Ovary (tissue), 10 donors: ENCODE measurements at places on chromosomes 11 and 22.

GRCh38 chr22:29116397-29117123 lies 43.7 kb downstream of the KREMEN1 start:
- DNase-seq = no peak

GRCh38 chr11:10502065-10502680 lies 38.8 kb downstream of the RNF141 start:
- DNase-seq = no peak

GRCh38 chr22:36385491-36386350 lies 2.0 kb downstream of the MYH9 start:
- DNase-seq = no peak

DNA sequence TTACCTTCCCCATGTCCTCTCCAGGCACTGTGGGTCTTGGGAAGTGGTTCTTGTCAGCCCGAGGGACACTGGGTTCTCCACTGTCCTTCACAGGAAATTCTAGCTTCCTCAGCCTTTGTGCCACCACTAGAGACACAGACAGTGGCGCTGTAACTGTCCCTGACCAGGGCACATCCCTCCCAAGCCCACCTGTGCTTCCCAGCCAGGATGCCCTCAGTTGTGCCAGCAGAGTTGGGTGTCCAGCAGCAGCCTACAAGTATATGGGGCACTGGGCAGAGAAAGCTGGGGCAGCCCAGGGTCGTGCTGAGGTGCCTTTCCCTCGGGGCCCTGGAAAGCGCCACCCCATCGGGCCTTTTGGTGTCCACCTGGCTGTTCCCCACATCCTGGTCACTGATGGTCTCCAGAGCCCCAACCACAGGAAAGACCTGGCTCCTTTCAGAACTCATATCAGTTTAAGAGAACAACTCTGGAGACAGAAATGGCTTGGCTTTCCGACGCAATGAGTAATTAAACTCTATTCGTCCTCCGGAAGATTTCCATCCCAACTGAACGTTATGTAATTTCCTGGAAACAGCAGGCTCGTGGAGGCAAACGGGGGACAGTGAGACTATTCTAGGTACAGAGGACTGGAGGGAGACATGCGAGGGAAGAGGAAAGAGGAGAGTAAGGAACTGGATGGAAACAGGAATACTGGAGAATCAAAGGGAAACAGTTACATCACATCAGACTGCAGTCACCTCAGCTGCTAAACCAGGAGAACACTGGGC lies 28.6 kb downstream of the PPP2R1B start:
- DNase-seq = peak; percentile 46

DNA sequence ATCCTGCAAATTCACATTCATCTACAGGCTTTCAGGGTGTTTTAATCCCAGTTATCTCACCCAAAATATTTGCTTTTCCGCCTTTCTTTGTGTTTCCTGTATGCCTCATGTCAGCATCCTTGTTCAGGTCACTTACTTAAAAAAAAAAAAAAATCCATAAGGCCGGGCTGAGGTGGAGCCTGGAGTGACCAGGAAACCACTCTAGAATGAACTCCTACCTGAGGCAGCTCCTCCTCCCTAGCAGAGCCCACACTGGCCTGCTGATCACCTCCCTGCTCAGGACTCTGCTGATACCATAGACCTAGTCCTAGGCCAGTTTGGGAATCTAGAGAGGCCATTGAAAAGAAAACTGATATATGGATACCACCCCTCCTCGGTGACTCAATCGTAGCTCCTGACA lies 8.7 kb upstream of the DGAT2 start:
- DNase-seq = no peak

GRCh38 chr11:86715611-86716010 lies 43.2 kb upstream of the ME3 start:
- DNase-seq = no peak

DNA sequence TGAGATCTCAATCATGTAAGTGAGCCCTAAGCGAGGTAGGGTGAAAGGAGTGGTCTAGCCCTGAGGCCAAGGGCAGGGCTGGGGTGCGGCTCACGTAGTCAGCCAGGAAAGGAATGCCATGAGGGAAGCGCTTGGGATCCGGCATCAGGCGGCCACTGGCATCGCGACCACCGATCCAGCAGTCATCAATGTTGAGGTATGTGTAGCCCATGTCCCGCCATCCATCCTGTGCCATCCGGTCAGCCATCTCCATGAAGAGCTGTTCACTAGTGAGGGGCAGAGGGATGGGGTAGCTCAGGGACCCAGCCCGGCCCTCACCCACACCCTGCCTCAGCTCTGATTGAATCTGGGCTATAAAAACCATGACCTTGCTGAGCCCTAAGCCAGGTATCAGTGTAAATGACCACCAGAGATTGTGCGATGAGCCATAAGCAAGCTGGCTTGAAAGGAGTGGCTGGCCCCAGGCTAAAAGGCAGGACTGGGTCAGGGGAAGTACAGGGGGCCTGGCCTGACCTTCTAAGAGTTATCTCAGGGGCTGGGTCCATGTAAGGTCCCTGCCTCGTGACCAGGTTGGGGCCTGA lies 2.9 kb downstream of the NAGA start:
- no peak for DNase-seq

DNA sequence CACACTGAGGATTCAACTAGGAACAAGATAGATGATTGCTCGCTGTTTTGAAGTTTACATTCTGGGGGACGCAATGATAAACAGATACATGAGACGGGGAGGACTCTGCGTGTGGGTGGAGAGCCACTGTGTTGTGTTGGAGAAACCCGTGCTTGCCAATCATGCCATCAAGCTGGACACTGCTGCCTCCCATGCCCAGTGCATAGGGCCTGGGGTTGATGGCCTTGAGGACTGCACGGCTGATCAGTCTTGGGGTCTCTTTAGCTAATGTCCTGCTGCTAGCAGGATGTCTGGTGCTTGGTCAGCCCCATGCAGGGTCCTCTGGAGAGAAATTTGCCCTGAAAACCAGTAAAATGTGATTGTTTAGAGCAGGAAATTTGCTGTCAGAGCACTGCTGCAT lies 221.2 kb upstream of the B3GAT1 start:
- no peak for DNase-seq

DNA sequence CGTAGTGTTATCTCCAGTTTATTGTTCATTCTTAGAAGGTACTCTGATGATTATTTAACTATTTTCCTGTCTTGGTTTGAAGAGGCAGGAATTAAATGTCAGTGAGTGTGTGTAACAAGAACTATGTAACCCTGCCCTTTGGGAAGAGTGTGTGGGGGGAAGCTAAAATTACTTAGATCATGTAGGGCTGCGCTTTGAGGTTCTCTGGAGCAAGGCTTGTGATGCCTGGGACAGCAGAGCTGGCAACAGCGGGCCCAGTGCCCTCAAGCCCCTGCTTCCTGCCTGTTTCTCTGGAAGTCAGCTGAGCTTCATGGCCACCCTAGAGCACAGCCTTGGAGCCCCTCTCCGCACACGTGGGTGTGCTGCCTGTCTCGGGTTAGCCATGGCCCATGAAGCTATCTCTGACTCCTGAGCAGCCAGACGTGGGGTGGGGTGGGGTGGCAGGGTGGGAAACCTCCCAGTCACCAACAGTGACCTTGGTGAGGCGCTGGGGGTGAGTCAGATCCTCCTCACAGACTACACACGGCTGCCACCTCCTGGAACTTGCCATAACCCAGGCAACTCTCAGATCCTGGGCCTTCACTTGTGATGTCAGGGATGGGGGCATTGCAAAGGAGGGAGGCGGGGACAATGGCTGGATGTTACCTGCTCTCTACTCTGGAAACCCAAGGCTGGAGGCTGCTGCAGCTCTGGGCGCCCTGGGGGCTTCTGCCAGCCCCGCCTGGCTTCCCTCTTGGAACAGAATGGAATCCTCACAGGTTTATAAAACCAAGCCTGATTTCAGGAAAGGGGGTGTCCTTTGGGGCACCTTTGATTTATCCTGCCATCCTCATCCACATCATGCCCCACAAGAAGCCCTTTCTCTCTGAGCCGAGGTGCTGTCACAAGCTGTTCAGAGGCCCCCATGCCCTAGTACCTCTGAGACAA lies 88.6 kb downstream of the SNX19 start:
- peak; percentile 44 for DNase-seq

GRCh38 chr22:29187831-29188230 lies 17.9 kb upstream of the EMID1 start:
- DNase-seq = no peak

- no peak for DNase-seq
These were observed 64.0 kb downstream of the SCN3B start for GRCh38 chr11:123590296-123590912.

GRCh38 chr11:34565417-34566207 lies 52.0 kb upstream of the ELF5 start:
- DNase-seq = no peak

DNA sequence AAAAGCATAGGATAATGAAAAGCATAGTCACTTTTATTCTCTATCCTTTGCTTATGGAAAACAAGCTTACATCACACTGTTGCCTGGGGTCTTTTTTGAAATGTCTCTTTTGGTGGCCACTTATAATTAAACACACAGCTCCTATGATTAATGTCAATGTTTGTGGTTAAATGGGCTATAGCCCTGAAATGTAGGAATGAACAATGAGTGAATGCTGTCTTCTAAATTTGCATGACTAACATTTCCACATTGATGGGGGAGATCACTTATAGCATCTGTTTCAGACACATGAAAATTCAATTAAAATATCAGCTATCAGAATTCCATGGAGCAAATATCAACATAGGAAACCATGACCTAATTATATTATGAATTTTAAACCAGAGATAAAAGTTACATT lies 171.4 kb upstream of the FAT3 start:
- no peak for DNase-seq

DNA sequence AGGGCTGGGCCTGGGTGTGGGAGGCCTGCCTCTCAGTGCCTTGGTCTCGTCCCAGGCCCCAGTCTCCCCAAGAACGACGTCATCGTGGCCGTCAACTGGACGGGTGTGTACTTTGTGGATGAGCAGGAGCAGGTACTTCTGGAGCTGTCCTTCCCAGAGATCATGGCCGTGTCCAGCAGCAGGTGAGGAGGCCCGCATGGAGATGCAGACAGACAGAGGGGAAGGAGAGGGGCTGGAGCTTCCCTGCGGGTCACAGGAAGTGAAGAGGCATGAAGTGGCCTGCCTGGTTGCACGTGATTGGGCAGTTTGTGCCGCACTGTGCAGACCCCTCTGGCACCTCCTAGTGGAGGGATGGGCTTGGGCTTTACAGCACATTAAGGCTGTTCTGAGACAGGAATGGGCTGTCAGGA lies 70.4 kb downstream of the MYO7A start:
- DNase-seq = peak; percentile 14

GRCh38 chr11:6356503-6357055 lies 33.7 kb upstream of the SMPD1 start:
- no peak for DNase-seq

GRCh38 chr22:17418890-17419324 lies 49.6 kb downstream of the CECR2 start:
- no peak for DNase-seq

GRCh38 chr11:78149646-78150045 lies 10.2 kb upstream of the ALG8 start:
- no peak for DNase-seq

DNA sequence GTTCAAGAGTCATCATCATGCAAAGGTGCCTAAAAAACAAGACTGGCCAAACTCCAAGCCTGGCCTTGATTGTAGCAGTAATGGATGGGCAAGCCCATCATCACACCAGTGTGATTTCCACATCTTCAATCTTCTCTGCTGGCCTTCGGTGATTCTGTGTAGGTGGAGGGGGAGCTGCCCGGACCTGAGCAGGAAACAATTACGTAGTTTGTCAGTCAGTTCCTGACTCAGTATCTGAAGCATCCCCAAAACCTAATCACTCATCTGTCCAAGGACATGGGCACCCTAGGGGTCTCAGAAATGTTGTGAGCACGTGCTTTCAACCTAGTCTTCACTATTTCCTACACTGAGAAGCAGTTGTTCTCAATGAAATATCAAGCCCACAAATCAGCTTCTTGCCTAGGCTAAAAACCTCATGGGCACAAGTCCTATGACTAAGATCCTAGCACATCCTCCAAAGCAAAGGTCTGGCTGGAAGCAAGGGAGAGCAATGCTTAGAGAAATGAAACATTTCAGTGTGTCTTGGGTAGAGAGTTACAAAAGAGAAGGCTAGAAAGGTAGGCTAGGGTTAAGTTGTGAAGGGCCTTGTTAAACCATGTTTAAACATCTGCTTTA lies 24.6 kb downstream of the ATG16L2 start:
- no peak for DNase-seq

- DNase-seq = no peak
These were observed 48.3 kb downstream of the ARHGEF12 start for GRCh38 chr11:120384476-120384875.

DNA sequence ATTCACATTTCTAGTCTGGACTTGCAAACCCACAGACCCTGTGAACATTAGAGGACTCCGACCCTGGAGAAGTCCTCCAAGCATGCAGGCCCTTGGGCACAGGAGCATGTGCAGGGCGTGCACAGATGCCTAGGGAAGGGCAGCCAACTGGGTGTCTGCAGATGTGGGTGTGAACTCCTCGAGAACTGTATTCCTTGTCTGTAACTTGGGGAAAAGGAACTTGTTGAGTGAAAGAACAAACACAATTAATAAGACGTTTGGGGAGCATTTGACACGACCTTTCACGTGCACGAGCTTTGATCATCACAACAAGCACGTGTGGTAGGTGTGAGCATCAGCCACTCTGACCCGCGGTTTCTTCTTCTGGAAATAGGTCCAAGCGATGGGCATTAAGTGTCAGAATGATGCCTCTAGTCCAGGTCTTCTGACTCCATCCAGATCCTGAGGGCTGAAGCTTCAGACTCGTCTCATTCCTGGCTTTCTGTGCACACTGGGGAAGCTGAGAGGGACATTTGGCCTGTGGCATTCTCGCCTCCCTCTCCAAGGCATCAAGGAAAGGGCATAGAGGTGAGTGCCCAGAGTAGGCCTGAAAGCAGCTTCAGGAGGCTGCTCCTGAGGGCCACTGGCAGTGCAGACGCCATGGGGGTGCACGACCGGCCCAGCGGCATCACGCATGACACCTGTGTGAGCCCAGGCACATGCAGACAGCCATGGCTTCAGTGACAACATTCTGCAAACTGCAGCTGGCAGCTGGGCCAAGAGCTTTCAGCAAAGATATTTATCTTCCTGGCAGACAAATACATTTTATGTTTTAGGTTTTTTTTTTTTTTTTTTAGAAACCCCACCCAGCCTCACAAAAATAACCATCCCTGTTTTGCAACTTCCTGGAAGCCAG lies 32.5 kb downstream of the ALX4 start:
- DNase-seq = no peak

- DNase-seq = no peak
These were observed 626 bp downstream of the DNAL4 start for GRCh38 chr22:38793317-38793716.

DNA sequence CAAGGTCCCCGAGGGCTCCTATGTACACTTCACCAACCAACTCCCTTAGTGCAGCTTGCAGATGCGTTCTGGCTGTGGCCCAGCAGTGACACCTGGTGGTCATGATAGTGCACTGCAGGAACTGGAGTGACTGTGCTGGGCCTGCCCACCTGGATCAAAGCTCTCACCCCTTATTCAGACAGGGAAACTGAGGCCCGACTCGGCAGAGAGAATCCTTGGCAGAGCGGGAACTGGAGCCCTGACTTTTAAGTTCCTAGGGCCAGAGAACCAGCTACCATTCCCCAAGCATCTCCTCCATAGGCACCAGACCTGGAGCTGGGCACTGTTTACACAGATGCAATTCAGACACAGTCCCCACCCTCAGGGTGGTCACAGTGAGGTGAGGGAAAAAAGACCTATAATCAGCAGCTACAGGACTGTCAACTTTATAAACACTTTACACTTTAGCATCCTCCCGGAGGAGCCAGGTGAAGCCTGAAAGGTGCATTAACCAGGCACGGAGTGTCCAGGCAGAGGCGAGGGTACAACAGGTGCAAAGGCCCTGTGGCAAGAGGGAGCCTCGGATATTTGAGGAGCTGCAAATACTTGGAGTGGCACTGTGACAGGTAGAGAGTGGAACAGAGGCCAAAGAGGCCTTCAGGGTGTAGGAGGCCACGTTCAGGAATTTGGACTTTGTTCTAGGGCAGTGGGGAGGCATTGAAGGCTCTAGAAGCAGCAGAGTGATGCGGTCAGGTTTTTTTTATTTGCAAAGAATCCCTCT lies 22.0 kb downstream of the RHBDD3 start:
- peak; percentile 82 for DNase-seq
